Panc1 (cell line): ENCODE measurements at places on chromosomes 4 and X. TPM values are rescaled to one million over a fixed set of nuclear protein-coding genes. Genes with fewer than 3 reads are reported as not detected.

DNA sequence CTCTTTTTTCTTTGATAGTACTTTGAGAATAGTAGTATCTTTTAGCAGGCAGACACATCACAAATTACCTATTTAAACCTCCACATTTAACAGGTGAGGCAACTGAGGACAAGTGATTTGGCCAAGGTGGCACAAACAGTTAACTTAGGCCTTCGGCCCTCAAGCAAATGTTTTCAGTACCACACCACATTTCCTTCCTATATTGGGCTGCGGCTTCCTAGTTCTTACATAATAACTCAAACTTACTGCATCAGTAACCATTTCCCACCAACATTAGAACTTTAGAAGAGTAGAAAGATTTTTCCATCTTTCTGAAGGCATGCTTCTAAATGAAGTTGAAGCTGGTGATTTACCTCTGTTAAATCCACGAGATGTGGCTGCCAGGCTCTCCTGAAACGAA, 63.2 kb upstream of the SLC4A4 start:
- no peak for DNase-seq
- no peaks in the 10 kb centered on the region for H3K4me1 ChIP-seq
- no peaks in the 10 kb centered on the region for H3K27me3 ChIP-seq
- H3K27ac ChIP-seq: no peak overlapping the region

- H3K4me3 ChIP-seq: no peak overlapping the region
- DNase-seq: no peak
- H3K27ac ChIP-seq: no peak overlapping the region
- H3K4me1 ChIP-seq: no peaks in the 10 kb centered on the region
- no peaks in the 10 kb centered on the region for H3K27me3 ChIP-seq
Observed at GRCh38 chr4:130266814-130267213, 1170.9 kb downstream of the C4orf33 start.

- H3K4me3 ChIP-seq: no peak overlapping the region
- H3K4me1 ChIP-seq: no peaks in the 10 kb centered on the region
- DNase-seq: peak; percentile 5
- H3K27me3 ChIP-seq: no peaks in the 10 kb centered on the region; the same call in 1 of the 2 replicates
- H3K36me3 ChIP-seq: no peaks in the 10 kb centered on the region
Observed at GRCh38 chrX:155179346-155179997, 36.8 kb upstream of the VBP1 start.

DNA sequence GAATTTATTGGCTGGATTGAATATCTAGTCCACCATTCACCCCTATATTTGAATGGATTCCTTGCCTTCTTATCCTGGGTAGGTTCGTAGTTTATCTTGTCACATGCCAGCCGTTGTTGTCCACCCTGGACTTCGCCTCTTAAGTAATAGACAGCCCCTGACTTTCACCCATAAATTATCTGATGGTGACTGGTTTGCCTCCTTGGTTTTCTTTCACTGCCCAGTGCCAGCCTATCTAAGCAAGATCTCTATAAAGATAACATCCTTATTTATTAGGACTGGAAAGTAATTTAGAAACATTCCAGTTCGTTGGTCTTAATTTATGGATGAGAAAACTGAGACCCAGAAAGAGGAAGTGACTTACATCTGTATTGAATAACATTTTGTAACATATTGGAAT, 410.3 kb downstream of the RPA4 start:
- H3K27ac ChIP-seq: no peak overlapping the region
- no peak for DNase-seq
- no peaks in the 10 kb centered on the region for H3K4me1 ChIP-seq
- H3K36me3 ChIP-seq: no peaks in the 10 kb centered on the region
- H3K27me3 ChIP-seq: no peaks in the 10 kb centered on the region

- no peaks in the 10 kb centered on the region for H3K27me3 ChIP-seq
- no peak for DNase-seq
- no peaks in the 10 kb centered on the region for H3K36me3 ChIP-seq
- H3K27ac ChIP-seq: no peak overlapping the region
- no peaks in the 10 kb centered on the region; the same call in 1 of the 2 replicates for H3K4me1 ChIP-seq
Observed at GRCh38 chrX:141341743-141342142, 99.4 kb upstream of the SPANXC start.

GRCh38 chr4:37715889-37716402, 29.8 kb upstream of the RELL1 start:
- DNase-seq: no peak
- H3K4me3 ChIP-seq: no peak overlapping the region
- peaks cover 3% of the 10 kb centered on the region; the same call in 1 of the 2 replicates for H3K27me3 ChIP-seq

DNA sequence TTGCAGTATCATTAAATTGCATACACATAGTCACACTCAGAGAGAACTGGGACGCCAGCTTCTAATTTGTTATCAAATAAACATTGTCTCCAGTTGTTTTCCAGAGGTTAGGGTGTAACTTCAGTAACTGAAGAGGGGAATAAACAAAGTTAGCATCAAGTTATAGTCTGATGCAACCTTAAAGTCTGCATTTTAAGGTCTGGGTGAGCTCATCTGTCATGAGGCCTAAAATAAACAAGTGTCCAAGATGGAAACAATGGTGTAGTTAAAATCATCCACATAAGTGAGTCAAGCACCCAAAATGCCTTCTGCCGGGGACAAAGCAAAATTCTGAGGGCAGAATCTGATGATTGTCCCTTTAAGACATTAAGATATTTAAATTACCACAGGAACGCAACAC, 70.3 kb upstream of the EMCN start:
- no peaks in the 10 kb centered on the region for H3K4me1 ChIP-seq
- H3K27ac ChIP-seq: no peak overlapping the region
- H3K36me3 ChIP-seq: no peaks in the 10 kb centered on the region
- no peak for DNase-seq
- no peaks in the 10 kb centered on the region for H3K27me3 ChIP-seq

GRCh38 chr4:74018116-74018515, 19.6 kb upstream of the CXCL5 start:
- no peaks in the 10 kb centered on the region for H3K27me3 ChIP-seq
- DNase-seq: no peak
- H3K36me3 ChIP-seq: no peaks in the 10 kb centered on the region
- H3K4me3 ChIP-seq: no peak overlapping the region

C4orf51 gene
- total RNA-seq: not detected

FGA gene
- 2.7 TPM for total RNA-seq

CHIC1 gene
- total RNA-seq: 15.5 TPM

TMLHE gene
- 36.4 TPM for total RNA-seq

PDZD4 gene
- total RNA-seq: 37.2 TPM

ETDA gene
- total RNA-seq: not detected
